ENCODE measurements at places on chromosomes 6 and 20.
A peak's percentile ranks its signal among the peaks of the same experiment; 100 is the strongest.

DNA sequence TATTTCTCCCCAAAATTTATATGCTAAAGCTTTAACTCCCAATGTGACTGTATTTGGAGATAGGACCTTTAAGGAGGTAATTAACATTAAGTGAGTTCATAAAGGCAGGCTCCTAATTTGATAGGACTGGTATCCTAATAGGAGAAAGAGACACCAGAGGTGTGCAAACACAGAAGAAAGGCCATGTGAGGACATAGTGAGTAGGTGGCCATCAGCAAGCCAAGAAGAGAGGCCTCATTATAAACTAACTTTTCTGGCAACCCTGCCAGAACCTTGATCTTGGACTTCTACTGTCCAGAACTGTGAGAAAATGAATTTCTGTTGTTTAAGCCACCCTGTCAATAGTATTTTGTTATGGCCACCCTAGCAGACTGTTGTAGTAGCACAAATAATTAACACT is 177.9 kb upstream of the FUT9 start:
- no peak for DNase-seq

- DNase-seq = no peak
These were observed 12.1 kb downstream of the ZDHHC14 start for GRCh38 chr6:157392927-157393668.

- no peak for DNase-seq
These were observed 17.3 kb downstream of the PPP1R3G start for GRCh38 chr6:5102267-5102970.

- no peak for DNase-seq
These were observed 61.4 kb upstream of the CSE1L start for GRCh38 chr20:48984575-48985219.

DNA sequence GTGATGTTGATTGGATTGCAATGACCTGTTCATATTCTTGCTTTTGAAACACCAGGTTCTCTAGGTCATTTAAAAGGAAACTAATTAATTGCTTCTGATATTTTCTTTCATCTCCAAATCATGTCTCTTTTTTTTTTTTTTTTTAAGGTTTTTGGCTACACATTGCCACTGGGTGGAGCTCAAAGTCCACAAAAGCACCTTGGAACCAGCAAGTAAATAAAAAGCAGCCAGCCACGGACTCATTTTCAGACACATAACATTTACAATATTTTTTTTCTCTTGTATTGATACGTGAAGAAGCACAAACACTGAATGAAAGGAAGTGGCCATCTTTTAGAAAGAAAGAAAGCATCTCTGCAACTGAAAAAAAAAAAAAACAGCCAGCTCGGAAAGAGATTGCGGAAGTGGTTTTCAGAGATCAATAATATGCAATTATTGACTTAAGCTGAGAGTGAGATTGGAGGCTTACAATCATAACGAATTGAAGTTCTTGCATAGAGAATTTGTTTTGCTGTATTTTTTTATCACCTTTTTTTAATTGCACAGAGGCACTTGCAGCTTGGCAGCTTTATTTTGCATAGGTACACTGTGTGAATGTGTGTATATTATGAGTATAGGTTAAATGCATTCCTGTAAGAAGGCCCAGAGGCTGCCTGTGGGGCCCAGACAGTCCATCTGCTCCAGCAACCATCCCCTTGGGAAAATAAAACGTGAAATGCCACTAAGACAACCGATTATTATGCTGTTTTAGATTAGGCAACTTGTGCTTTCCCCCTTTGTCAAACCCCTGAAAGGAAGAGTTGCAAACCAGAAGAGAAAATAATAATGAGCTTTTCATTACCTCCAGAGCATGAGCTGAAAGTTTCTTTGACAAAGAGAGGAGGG is 28.2 kb downstream of the CGA start:
- DNase-seq = peak; percentile 58

DNA sequence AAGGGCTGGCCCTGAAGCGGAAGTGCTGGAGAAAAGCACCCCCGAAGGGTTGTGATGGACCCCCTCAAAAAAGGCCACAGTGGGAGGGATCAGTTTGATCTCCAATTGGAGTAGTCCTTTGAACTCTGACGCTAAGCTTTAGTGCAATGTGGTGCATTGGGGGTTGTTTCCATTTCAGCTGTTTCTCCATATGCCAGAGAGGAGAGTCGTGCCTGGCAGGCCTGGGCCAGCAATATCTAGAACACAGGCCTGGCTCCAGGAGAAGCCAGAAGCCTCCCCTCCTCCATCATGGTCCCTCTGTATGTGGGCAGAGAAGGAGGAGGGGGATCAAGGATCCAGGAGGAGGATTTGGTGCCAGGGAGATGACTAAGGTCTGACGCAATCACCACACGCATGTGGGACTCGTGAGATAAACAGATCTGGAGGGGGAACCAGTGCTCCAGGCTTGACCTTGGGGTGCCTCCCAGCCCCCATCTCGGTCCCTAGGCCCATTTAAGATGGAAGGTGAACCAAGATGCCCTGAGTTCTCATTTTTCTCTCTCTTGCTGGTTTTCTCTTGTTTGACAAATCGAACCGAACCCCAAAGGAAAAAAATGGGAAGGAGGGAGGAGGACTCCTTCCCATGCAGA is 517.4 kb upstream of the JARID2 start:
- DNase-seq = no peak

DNA sequence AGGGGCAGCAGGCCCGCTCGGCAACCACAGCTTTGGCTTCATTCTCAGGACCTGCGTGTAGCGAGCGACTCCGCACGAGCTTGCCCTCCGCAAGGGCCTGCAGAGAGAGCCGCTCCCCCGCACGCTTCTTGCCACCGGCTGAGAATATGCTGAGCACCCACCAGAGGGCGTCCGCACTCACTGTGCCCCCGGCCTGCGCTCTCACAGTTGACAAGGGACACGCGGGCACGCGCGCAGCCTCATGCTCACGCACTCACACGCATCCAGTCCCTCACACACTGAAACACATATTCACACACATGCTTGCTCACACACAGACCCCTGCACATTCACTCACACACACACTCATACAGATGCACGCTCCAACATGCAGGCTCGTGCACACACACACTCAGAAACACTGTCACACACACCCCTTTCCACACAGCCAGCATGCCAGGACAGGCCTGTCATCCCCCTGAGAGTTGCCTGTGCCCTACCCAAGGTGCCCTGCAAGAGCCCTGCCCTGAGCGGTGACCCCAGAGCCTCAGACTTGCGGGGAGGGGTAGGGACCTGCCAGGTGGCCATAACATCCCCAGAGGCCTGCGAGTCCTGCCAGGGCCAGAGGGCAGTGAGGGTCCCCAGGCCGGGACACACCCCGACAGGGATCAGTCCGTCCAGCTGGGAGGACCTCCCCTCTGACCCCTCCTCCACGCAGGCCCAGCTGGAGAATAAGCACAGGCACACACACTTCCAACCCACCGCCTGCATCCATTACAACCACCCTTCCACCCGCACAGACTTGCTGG is 174.1 kb downstream of the BMP7 start:
- peak; percentile 85 for DNase-seq

GRCh38 chr20:19211661-19212468 is 577 bp upstream of the SLC24A3 start:
- no peak for DNase-seq

DNA sequence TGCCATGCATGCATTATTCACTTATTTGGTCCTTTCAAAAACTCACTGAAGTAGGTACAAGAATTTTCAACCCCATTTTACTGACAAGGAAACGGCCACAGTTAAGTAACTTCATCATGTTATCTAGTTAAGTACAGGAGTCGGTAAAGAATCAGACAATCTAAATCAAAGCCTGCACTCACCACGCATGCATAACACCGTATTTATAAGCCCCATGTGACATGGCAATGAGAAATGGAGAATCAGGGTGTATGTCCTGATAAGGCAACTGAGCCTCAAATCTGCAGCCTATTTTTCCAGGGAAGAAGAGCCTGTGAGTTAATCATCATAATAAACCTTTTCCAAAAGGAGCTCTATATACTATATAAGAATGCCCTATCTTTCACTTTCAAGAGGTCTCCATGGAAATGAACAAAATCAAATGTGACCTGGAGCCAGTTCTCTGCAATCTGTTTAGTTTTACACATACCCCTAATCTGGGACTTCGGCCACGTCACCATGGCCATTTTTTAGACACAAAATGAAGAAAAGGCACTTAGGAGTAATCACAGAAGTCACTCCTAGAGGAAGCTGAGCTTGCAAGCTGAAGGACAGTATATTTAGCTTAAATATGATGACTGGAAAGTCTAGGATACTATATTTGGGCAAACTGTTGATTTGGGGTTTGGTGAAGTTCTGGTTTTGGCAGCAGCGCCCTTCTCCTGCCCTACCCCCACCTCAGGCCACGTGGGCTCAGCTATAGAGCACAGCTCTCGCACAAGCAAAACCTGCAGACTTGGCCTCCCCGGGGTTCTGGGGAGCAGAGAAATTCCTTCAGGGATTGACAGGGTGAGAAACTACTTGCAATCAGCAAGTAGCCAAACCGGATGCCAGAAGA is 19.2 kb downstream of the TRAM2 start:
- no peak for DNase-seq

DNA sequence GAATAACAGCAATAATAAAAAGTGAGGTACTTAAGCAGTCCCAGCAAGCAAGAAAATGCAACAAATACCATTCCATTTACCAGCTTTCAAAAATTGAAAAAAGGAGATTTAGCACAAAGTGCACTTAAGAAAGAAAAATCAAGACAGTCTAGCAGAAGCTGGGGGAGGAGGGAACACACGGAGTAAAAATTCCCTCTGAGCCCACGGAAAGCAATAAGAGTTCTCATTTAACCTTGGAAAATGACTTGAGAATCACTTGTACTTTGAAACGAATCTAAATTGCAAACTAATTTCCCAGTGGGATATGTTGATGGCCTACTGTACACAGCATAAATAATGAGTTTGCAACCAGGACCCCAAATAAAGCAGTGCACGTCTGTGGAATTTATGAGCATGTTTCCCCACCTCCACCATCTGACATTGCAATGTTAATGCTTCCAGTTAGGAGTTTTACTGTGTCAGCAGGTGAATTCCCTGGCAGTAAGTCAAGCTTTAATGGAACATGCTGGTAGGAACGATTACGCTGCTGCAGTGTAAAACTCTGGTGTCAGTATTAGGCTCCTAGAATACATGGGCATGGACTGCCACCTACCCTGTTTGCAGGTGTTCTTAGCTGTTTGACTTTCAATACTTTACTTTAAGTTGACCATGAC is 386.8 kb downstream of the HDGFL1 start:
- peak; percentile 11 for DNase-seq
